ENCODE measurements at places on chromosomes 5 and 9.

DNA sequence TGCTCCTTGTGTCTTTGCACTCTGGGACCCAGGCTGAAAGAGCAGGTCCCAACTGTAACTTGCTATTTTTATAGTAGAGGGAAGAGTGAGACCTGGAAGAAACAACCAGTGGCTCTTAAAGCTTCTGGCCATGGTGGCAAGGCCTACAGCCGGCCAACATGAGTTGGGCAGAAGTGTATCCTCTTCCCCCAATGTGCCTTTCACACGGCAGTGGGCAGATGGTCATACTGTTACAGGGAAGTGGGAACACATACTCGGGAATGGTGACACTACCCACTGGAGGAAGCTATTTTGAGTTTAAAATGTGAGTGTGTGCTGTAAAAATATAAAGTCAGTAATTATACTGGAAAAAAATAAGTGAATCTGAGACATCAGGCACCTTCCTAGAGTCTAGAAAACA, 116.0 kb downstream of the MVB12B start:
- DNase-seq = no peak

DNA sequence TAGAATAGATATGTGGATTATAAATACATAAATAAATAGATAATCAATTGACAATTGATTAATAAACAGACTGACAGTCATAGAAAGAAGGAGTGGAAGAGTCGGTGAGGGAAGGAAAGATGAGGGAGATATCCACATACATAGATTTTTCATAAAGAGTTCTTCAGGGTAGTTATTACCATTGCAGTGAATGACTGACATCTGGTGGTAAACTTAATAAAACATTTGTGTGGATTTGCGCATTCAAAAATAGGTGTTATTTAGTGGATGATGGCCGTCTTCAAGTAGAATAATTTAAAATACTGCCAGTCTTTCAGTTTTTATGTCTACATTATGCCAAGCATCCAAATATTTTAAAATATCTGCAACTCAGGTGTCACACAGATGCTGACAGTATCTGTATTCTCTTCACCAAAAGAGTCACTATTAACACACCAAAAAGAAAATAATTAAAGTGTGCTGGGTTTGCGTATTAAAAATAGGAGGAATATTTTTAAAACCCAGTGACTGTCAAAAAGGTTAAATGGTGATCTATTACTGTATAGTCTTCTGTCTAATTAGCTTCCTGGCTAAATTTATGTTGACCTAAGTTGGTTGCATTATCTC, 78.8 kb downstream of the GIN1 start:
- peak; percentile 40 for DNase-seq

GRCh38 chr5:82847562-82847961, 229.6 kb downstream of the TMEM167A start:
- DNase-seq = no peak

DNA sequence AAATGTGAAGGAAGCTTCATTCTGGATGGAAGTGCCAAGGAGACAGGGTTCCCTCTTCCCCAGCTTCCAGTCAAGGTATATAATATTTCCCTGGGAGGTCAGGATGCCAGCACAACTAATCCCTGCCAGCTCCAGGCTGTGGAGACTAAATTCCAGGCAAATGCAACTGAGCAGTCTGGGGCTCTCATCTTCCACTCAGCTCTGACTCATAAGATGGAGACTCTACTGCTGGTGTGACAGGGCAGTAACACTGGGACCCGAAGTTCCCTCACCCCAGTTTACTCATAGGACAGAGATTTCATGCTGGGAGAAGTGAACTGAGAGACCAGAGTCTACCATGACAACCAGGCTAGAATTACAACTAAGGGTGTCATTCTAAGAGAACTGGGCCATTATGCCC, 235.4 kb downstream of the FSTL4 start:
- DNase-seq = no peak

- no peak for DNase-seq
Observed at GRCh38 chr9:37471942-37472684, 6.9 kb upstream of the ZBTB5 start.

DNA sequence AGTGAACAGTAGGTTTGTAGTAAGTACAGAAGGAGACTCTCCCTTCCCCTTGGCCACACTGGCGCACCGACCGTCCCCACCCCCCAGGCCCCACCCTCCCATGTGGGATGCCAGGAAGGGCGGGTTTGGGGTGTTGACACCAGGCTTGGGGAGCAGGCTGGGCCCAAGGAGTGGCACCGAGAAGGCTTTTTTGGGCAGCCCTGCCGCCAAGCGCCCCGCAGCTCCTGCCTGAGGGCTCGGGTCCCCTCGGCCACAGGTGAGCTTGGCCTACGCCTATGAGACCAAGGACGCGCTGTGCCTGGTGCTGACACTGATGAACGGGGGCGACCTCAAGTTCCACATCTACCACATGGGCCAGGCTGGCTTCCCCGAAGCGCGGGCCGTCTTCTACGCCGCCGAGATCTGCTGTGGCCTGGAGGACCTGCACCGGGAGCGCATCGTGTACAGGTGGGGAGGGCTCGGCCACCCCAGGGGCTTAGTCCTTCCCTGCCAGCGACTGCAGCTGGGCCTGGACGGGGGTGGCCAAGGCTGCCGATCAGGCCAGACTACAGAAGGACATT, 7.3 kb downstream of the GRK6 start:
- no peak for DNase-seq

GRCh38 chr9:128625391-128626146, 31.1 kb downstream of the DYNC2I2 start:
- DNase-seq = no peak

DNA sequence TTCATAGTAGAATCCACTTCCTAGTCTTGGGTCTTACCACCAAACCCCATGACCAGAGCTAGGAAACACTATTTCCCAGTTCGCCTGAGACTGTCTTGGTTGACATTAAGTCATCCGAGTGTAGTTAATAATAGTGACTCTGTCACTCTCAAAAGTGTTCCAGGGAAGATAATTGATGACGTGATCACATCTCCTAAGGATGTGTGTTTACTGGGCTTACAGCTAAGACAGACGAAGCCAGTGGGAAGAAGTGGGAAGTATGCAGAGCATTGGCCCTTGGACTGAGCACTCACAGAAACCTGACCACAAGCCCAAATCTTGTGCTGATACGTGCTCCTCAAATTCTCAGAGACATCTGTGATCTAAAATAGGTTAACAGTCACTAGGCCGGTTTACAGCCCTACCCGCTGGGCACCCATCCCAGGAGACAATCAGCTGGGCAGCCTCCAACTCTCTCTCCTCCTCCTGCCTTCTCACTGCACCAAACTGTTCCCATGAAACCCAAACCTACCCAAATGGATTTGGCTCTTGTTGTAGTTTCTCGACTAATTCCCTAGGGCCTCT, 316.6 kb downstream of the TLE1 start:
- DNase-seq = no peak

- DNase-seq = no peak
Observed at GRCh38 chr5:98163796-98164493, 609.5 kb upstream of the RGMB start.

- no peak for DNase-seq
Observed at GRCh38 chr5:146796144-146796543, 82.4 kb downstream of the PPP2R2B start.

DNA sequence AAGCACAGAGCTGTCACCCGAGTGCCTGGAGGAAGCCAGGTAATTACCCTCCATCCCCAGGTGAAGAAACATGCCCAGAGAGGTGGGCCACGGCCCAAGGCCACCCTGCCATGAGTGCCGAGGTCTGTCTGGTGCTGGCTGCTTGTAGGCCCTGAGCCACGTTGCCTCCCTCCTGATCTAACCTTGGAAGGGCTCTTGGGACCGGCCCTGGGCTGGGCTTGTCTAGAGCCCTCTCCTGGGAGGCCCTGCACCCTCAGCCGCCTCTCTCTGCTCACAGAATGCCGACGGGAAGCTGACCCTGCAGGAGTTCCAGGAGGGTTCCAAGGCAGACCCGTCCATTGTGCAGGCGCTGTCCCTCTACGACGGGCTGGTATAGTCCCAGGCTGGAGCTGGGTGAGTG, 39.4 kb upstream of the HMCN2 start:
- DNase-seq = no peak

GRCh38 chr5:86786955-86787354, 169.2 kb downstream of the COX7C start:
- no peak for DNase-seq

DNA sequence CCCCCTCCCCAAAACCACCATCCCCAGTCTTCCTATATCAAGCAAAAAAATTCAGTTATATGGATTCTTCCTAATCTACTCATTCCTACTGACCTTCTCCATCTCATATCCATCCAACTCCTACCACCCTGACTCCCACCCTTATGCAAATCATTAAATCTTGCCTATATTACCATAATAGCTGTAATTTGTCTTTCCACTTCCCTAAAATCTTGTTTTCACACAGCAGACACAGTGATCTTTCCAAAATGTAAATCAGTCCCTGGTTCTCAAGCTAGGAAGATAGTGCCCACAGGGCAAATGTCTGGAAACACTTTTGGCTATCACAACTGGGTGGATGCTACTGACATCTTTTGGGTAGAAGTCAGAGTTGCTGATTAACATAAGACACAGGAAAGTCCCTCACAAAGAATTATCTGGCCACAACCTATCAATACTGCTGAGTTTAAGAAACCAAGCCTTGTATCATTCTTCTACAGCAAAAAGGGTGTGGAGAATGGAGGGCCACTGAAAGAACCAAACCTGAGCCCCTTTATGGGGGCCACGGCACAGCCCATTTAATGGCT, 1.4 kb downstream of the SRA1 start:
- no peak for DNase-seq

DNA sequence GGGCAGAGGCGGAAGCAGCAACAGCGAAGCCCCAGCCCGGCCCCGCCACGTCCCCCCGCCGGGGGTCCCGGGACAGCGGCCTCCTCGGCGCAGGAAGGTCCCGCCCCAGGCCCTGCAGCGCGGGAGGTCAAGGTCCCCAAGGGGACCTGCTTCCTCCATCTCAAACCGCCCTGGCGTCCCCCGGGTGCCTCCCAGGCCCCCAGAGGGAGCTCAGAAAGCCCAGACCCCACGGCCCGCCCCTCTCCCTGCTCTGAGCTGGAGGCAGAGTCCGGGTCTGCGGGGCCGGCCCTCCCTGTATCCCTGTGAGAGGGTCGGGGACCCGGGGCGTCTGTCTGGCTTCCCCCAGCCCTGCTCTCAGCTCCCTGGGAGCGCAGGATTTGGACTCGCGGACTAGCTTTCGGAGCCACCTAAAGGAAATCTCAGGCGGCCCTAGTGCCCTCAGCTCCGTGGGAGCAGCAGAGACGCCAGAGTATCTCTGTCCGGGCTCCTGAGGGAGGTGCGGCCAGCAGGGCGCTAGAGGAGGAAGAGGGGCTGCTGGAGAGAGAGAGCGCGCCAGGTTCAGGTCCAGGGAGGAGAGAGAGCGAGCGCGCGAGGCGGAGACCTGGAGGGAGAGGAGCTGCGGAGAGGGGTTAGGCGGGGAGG, 30.7 kb downstream of the EXOC3 start:
- DNase-seq = peak; percentile 37

DNA sequence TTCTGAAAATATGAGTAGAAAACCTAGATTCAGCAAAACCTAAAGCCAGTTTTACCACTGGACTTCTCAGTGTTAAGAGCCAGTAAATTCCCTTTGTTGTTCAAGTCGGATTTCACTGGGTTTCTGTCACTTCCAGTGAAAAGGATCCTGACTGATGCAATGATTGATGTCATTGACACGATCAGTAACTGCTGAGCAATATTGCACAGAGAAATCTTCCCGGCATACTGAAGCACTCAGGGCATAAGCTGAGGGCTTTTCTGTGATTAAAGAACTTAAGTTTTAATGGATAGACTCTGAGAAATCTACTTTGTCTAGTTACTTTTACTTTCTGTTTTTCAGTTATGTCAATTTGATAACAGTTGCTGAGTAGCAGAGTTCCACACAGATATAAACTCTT, 61.9 kb downstream of the DENND1A start:
- DNase-seq = no peak

DNA sequence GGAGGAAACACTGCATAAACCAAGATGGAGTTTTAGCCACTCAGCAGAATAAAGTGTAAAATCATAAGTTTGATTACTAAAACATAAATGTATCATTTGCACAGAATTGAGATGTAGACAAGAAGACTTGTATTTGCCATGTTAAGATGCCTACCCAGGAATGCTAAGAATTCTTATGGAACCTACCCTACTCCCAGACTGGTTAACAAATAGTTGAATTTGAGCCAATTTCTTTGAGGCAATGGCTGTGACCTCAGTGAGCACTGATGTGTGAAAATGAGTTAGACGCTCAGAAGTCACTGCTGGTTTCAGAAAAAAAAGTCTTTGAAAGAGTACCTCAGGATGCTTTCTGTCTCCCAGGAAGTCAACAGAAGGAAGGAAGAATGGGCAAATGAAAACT, 95.6 kb downstream of the ESM1 start:
- DNase-seq = no peak

DNA sequence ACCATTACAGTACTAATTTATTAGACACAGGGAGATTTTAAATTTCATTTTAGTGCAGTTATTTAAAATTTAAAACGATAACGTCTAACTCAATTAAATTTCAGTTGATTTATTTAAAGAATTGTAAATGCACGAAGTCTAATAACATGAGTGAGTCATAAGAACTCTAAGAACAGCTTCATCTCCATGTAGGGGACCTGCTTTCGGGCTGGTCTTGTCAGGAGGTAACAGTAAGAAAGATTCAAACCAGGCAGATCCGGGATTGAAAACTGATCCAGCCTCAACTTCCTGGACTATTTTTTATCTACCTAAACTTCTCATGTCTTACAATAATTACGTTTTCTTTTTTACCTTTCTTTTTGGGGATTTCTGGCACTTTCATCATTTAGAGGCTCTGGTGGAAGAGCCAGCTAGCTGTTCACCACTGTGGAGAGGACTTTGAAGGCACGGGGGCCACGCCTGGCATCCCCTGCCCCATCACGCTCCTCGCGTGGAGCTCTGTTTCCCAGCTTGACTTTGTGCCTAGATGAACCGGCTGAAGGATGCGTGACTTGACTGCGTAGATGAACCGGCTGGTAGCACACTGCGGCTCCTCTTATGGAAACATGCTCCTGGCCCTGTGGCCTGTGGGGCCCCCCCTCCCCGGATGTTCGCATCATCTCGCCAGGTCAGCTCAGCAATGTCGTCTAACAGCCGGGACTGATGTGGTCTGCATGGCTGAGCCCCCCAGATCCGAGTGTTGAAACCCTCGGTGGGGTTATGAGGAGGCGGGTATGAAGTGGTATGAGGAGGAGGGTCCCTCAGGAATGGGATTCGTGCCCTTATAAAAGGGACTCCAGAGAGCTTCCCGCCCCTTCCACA, 26.0 kb downstream of the NDUFS6 start:
- DNase-seq = no peak

GRCh38 chr5:38948501-38948900, 102.7 kb downstream of the OSMR start:
- DNase-seq = no peak

GRCh38 chr5:29307478-29307877, 1886.0 kb upstream of the CDH6 start:
- no peak for DNase-seq

- no peak for DNase-seq
Observed at GRCh38 chr5:179403426-179404147, 58.3 kb upstream of the ADAMTS2 start.

DNA sequence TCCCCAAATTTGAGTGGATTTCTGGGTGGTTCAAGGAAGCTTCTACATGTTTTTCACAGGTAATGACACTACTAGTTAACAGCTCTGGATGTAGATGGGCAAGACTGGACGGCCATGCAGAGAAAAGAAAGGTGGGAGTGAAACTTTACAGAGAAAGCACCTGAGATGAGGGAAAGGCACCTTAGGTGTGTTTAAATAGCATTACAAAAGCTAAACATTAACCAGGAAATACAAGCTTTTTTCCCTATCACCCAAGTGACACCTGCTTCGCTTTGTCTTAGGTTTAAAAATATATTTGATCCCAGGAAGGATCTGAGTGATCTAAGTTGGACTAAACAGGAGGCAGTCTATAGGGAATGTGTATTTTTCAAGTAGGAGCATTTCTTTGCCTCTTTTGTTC, 8.3 kb downstream of the C9orf152 start:
- no peak for DNase-seq

All from hindlimb muscle (tissue), 1 donor.